ENCODE measurements at places on chromosomes 12 and 14.

DNA sequence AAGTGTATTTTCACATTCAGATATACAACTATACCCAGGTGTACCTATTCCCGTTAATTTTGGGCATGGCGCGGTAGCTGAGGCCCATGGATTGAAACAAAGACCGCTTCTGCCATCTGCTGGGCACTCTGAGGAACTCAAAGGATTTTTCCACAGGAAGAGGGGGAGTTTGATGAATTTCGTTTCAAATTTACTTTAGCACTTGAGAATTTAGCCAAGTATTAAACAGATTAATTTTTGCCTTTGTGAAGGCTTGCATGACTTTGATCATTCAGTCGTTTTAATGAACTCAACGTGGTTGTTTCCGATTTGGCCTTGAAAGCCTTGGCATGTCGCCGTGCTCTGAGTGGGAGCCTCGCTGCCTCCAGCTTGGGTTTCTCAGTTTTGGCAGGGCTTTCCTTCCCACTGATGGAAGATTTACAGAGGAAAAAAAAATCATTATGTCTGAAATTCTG lies 153.2 kb upstream of the DDHD1 start:
- peak; percentile 45 for DNase-seq

DNA sequence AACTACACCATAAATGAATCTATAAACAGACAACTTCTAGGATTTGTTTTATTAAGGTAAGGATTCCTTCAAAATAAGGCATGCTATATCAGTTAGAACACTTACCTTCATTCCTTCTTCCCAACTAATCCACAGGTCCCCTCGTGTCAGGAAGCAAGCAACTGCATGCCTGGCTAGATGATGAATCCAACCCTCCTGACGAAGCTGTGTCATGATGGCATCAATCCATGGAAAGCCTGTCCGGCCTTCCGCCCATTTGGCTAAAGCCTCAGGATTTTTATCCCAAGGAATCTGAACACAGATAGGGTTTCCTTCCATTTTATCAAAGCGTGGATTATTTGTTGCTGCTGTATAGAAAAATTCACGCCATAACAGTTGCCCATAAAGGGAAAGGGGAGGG lies 12.5 kb upstream of the MTERF2 start:
- DNase-seq = no peak

GRCh38 chr12:47736877-47737676 lies 11.8 kb upstream of the ENDOU start:
- peak; percentile 40 for DNase-seq

GRCh38 chr12:114636723-114637480 lies 47.1 kb downstream of the TBX3 start:
- DNase-seq = no peak

Data from hematopoietic multipotent progenitor cell treated with erythropoietin and hydrocortisone succinate and interleukin-3 and kit ligand, for 15 days (in vitro differentiated cells).